ENCODE measurements at places on chromosomes 7 and 10. TPM values are rescaled to one million over a fixed set of nuclear protein-coding genes. Genes with fewer than 3 reads are reported as not detected.

DNA sequence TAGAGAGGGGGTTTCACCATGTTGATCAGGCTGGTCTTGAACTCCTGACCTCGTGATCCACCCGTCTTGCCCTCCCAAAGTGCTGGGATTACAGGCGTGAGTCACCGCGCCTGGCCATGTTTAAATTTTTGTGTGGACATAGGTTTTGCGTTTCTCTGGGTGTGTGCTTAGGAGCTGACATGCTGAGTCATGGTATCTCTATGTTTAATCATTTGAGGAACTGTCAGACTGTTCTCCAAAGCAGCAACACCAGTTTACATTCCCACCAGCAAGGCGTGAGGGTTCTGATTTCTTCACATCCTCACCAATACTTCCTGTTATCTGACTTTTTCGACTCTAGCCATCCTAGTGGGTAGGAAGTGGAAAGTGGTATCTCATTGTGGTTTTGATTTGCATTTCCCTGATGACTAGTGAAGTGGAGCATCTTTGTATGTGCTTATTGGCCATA, 153.7 kb downstream of the DNAJB6 start:
- DNase-seq = no peak

The SPAM1 gene
- not detected for total RNA-seq

DNA sequence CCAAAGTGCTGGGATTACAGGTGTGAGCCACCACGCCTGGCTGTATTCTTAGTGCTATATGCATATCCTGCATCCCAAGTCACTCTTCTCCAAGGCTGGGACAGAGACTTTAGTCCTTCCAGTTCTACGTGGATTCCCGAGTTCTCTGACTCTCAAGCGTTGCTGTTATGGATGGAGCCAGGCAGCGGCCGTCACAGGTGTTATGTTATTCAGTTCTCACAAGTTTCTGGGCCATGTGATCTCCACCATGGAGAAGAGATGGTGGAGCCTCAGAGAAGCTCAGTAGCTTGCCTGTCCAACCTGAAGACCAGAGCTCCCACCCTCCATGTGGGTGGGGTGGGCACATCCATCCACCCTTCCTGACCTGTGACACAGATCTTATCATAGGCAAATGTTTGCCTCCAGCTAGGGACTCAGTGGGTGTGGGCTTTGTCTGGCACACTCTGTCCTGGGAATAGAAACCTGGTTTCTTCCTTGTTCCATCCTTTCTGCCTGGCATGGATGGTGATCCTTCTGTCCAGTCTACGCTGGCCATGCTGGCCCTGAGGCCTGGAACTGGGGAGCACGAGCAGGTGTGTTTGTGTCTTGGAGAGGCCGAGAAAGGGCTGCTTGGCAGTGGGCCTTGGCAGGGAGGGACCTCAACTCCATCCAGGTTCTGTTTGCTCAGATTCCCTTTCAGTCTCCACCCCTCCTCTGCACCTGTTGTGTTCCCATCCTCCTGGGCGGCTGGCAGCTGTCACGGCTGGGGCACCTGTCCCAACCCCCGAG, 55.3 kb downstream of the NEURL1 start:
- DNase-seq = no peak

DNA sequence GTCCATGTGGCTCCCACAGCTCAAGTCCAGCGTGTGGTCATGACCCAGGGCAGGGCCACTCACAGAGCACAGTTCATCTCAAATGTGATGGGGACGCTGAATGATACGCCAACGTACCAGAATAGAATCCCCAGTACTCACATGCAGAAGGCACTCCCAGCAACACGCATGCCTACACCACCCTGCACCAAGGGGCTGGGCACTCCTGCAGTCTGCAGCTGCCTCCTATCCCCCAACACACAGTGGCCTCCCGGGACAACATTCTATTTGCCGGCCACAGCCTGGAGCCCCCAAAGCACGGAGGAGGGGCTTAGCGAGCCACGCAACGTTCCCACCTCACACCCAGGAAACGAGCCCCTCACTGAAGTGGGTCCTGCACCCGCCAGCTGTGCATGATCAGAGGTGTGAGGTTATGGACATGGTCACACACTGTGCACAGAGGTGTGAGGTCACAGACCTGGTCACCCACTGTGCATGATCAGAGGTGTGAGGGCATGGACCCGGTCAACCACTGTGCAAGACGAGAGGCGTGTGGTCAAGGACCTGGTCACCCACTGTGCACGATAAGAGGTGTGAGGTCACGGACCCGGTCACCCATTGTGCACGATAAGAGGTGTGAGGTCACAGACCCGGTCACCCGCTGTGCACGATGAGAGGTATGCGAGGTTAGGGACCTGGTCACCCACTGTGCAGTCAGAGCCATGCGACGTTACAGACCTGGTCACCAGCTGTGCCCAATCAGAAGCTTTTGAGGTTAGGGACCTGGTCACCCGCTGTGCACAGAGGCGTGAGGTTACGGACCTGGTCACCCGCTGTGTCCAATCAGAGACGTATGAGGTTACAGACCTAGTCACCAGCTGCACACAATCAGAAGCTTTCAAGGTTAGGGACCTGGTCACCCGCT, 182.8 kb downstream of the DIP2C start:
- DNase-seq = no peak

DNA sequence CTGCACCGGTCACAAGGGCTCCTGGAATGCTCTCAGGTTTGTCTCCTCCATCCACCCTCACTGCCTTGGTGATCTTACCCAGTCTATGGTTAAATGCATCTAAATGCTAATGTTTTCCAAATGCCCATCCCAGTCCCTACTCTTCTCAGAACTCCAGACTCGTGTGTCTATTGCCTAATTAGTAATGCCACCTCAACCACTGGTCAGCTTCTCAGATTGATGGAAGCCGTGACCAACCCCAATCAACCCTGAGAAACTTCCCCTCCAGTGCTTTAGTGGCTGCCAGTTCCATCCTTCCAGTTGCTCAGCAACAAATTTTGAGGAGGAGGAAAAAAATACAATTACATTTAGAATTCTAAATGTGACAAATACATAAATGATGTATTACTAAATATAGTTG, 18.6 kb downstream of the NUDCD3 start:
- no peak for DNase-seq

The FAM25G gene
- total RNA-seq = not detected

Data from frontal cortex (tissue), 4 donors.